ENCODE measurements at places on chromosomes 3 and 15.

DNA sequence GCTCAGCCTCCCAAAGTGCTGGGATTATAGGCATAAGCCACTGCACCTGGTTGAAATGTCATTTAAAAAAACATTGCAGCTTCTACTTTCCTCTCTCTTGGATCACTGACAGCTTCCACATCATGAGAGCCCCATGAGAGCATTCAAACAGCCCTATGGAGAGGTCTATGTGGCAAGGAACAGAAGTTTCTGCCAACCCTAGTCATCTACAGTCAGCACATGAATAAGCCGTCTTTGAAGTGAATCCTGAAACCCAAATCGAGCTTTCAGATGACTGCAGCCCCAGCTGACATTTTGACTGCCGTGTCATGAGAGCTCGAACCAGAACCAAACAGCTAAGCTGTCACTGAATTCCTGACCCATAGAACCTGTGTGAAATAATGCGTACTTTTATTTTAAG is 39.8 kb downstream of the CD200R1L start:
- DNase-seq: no peak

- no peak for DNase-seq
Measured at GRCh38 chr3:11655196-11655928, 11.6 kb upstream of the VGLL4 start.

DNA sequence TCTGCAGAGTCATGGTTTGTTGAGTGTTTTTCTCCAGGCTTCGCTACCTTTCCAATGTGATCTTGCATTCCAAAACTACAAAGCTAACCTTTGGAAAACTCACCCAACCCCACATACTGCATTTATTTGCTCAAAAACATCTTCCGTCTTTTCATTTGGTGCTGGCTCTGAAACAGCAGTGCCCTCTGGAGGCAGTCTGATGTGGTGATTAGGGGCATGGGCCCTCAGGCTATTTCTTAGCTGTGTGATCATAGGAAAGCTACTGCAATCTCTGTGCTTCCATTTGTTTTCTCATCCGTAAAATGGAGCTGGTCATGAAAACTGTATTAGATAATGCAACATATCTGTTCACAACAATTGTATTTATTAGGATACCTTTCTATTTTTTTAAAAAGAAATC is 47.0 kb downstream of the MTHFS start:
- DNase-seq: no peak

DNA sequence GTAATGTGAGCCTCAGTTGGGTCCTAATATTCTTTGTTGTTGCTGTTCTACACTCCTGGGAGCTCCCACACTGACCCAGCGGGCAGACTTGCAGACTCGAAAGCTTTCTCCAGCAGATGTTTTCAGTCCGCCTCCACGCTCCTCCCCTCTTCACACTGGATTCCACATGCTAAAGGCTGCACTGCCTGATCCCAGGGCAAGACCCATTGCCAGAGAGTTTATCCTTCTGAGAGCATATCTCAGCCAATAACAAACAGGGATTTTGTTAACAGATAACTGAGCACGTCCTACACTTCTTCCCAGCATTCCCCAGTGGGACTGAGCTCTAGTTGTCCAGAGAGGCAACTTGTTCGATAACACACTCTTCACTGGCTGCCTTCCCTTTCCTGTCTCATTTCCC is 8.0 kb upstream of the COL6A6 start:
- no peak for DNase-seq

DNA sequence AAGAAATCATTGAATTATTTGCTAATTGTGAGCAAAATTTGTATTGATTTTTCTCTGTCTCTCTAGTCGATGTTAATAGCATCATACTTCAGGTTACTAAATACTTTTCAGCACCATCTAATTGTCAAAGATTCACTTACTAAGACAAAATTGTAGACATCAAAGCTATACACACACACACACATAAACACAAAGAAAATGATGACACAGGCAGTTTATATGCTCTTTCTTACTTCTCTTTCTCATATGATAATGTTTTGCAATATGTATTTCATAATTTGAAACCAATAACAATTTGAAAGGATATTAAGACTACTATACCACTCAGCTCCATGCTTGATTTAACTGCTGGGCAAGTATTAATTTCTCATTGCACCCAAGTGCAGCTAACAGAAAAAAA is 406.2 kb downstream of the ROBO2 start:
- DNase-seq: no peak

DNA sequence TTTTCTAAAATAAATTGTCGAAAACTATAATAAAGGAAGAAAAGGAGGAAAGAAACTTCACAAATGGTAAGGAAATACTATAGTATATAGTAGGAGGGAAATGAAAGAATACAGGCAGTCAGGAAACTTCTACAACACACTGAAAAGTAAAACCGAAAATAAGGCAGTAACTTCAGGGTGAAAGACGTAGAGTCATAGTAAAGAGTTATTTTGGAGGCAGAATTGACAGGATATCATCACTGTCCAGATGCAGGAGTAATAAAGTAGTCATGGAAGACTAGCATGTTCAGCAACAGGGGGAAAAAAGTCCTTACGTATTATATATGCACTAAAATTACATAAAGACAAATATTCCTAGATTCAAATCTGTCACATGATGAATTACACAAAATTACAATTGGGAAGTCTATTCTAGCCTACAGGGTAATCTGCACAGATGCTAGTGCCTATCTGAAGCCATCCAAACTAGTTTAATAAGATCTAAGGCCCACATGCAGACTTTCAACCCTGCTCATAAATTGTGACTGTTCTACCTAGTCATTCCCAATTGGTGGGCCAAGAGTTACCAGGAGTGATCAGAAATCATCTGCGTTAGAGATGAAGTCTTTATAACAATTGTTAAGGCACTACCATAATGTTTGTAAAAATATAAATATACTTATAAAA is 14.0 kb downstream of the VPS13C start:
- DNase-seq: no peak

DNA sequence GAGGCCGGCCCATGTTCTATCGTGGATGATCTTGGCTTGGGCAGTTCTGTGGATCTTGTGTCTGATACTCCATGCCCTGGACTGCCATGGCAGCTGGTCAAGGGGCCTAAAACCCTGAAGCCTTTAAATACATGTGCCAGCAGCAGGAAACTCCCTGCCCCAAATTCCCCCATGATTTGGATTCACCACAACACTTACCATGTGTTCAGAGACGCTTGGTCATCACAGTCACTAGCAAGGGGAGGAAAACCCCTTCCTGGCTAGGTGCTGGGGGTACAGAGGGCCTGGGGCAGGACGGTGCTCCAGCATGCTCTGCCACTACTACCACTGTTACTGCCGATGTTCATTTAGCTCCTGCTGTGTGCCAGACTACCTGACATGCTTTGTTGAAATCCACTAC is 94.4 kb downstream of the DNAJB8 start:
- DNase-seq: no peak

DNA sequence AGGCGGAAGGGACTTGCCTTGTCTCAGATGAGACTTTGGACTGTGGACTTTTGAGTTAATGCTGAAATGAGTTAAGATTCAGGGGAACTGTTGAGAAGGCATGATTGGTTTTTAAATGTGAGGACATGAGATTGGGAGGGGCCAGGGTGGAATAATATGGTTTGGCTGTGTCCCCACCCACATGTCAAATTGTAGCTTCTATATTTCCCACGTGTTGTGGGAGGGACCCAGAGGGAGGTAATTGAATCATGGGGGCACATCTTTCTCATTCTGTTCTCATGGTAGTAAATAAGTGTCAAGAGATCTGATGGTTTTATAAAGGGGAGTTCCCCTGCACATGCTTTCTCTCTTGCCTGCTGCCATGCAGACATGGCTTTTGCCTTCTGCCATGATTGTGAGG is 89.2 kb downstream of the CGGBP1 start:
- DNase-seq: no peak

DNA sequence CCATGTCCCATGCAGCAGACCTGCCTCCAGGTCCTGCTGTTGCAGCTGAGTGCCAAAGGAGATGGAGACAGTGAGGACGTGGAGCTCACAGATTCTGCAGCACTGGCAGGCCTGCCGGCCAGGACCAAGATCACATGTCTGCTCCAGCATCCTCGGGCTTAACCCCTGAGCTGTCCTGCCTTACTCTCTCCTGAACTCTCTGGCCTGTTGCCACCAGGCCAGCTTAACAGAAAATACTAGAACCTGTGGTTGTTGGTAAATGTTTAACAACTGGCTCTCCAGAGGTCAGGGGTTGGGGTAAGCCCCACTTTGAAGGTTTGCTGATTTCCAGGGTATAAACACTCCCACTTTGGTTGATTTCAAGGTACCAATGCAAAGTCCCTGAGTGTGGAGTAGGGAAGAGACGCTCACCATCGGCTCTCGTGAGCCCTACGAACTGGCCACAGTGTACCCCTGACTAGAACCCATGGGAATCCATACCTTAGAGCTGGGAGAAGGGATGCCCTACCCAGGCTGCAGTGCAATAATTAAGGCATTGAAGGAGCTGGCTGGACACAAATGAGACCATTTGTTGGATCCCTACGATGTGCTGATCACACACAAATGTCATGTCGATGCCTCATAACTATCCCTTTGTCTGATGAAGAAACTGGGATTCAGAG is 147.9 kb downstream of the OR4M2 start:
- DNase-seq: no peak

- no peak for DNase-seq
Measured at GRCh38 chr3:48395714-48396113, 23.7 kb downstream of the FBXW12 start.

GRCh38 chr3:141410846-141411245 is 42.5 kb downstream of the ZBTB38 start:
- no peak for DNase-seq

DNA sequence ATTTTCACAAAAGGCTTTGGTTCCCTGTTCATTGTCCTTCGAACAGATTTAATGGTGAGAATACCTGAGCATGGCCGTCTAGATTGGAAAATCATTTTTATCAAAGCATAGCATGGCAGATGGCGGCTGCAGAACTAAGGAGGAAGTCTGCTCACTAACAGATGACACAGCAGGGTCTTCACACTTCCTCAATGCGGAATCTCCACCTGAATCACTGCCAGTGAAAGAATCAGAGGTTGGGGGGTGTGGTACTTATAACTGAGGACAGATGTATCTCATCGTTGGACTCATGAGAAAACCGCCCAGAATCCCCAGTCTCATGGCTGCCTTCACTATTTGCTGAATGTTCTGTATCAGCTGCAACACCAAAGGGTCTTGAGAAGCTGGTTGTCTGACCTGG is 31.6 kb upstream of the PYGO1 start:
- no peak for DNase-seq

GRCh38 chr15:67456677-67457529 is 64.0 kb upstream of the C15orf61 start:
- DNase-seq: peak; percentile 79

DNA sequence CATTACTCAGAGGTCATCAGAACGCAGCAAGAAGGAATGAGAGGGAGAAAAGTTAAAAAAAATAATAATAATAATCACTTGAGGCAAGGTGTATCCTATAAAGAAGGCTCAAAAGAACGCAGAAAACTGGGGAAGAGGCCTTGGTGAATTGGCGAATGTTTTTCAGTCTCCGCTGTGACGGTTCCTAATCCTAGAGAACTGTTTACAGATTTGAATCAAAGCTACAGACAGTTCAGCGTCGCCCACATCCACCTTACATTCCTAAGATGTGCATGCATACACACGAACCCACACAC is 634 bp downstream of the ZMAT3 start:
- no peak for DNase-seq

DNA sequence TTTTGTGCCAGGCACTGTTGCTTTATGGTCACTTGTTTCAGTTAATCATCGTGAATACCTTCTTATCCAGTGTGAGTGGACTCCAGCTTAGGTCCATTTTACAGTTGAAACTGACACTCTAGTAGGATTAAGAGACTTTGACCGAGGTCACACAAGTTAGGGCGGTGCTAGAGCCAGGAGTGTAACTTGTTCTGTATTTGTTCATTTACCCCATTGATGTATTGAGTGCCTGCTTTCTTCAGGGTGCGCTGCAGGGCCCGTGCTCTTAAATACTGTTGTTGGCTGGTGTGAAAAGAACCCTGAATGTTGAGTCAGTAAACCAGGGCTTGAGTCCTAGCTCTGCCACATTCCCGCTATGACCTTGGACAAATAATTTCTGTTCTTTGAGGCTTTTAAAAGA is 15.4 kb downstream of the PDHB start:
- no peak for DNase-seq

GRCh38 chr15:55588070-55588814 is at the start of gene PYGO1:
Gene PYGO1, minus strand, starts transcription at chr15:55588345. Its CDS starts 462 bp downstream, at chr15:55587883.
- DNase-seq: peak; percentile 1

- DNase-seq: no peak
Measured at GRCh38 chr3:190426806-190427507, 22.7 kb downstream of the TMEM207 start.

DNA sequence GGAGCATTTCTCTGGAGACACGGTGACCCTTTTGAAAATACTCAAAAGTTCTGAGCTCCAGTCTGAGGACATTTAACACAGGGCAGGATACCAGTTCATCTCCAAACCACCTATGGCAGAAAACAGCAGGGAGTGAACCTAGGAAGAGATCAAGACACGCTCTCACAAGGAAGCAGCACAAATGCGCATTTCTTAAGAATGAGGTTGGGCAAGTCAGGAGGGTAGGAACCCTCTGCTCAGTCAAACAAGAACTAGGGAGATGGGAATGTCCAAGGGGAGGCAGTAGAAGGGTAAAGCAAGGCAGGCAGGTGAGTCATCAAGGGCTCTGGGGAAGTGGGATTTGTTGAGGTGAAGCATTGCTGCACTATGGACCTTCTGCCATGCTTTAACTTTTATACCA is 60.3 kb upstream of the PSMD6 start:
- no peak for DNase-seq

DNA sequence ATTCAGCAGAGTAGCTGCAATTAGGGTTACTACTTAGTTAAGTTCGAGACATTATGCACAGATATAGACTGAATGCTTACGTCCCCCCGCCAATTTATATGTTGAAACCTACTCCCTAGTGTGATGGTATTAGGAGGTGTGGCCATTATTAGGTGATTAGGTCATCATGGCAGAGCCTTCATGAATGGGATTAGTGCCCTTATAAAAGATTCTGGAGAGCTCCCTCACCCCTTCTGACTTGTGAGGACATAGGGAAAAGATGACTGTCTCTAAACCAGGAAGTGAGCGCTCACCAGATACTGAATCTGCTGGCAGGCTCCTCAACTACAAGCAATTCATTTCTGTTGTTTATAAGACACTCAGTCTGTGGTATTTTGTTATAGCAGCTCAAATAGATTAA is 25.6 kb upstream of the TEX9 start:
- DNase-seq: no peak

- DNase-seq: no peak
Measured at GRCh38 chr3:51408021-51408420, 16.9 kb downstream of the RBM15B start.

DNA sequence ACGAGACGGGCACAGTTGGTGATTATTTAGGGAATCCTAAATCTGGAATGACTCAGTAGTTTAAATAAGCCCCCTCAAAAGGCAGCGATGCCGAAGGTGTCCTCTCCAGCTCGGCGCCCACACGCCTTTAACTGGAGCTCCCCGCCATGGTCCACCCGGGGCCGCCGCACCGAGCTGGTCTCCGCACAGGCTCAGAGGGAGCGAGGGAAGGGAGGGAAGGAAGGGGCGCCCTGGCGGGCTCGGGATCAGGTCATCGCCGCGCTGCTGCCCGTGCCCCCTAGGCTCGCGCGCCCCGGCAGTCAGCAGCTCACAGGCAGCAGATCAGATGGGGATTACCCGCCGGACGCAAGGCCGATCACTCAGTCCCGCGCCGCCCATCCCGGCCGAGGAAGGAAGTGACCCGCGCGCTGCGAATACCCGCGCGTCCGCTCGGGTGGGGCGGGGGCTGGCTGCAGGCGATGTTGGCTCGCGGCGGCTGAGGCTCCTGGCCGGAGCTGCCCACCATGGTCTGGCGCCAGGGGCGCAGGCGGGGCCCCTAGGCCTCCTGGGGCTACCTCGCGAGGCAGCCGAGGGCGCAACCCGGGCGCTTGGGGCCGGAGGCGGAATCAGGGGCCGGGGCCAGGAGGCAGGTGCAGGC is 318.0 kb downstream of the FGF12 start:
- no peak for DNase-seq
